ENCODE measurements at places on chromosomes 1 and 21. TPM values are rescaled to one million over a fixed set of nuclear protein-coding genes. Genes with fewer than 3 reads are reported as not detected.

The LYPD8 gene
- total RNA-seq: not detected

The C1orf210 gene
- not detected for total RNA-seq

The AXDND1 gene
- total RNA-seq: 0.64 TPM

DNA sequence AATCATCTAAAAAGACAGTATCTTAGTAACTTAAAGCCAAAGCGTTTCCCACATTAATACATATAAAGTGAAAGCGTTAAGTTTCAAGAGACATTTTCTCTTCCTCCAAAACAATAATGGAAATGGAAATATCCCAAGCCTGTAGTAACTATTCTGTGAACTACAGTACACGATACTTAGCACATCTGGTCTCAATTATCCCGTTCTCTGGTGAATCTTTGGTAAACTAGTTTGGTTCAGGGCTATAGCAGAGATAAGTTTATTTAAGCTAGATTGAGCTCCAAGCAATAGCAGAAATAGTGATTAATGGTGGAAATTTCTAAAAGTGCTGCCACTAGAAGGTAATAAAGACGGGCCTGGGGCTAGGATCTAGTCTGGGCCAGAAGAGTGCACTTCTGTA, 55.2 kb downstream of the PCNX2 start:
- no peak overlapping the region for H3K27ac ChIP-seq
- H3K4me1 ChIP-seq: no peaks in the 10 kb centered on the region
- H3K36me3 ChIP-seq: peaks cover 10% of the 10 kb centered on the region
- no peak overlapping the region for H3K4me3 ChIP-seq
- no peak for DNase-seq
- H3K27me3 ChIP-seq: no peaks in the 10 kb centered on the region

GRCh38 chr1:170660871-170661645, 2.9 kb upstream of the PRRX1 start:
- no peak overlapping the region for H3K27ac ChIP-seq
- H3K4me3 ChIP-seq: peak overlapping the region; percentile 33

DNA sequence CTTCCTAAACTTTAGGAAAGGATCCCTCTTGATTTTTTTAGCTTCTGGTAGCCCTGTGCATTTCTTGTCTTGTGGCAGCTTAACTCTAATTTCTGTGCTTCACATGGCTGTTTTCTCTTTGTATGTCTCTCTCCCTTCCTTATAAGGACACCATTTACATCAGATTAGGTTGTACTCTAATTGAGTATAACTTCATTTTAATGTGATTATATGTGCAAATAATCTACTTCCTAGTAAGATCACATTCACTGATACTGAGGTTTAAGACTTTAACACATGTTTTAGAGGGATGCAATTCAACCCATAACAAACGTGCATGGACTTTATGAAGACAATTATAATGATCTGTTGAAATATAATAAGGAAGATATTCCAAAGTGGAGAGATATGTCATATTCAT, 46.7 kb downstream of the RGS4 start:
- peaks cover 15% of the 10 kb centered on the region for H3K27me3 ChIP-seq
- no peak for DNase-seq
- no peaks in the 10 kb centered on the region for H3K4me1 ChIP-seq
- no peak overlapping the region for H3K4me3 ChIP-seq
- H3K36me3 ChIP-seq: no peaks in the 10 kb centered on the region

GRCh38 chr1:81756872-81757271, 43.9 kb upstream of the ADGRL2 start:
- DNase-seq: no peak
- H3K36me3 ChIP-seq: no peaks in the 10 kb centered on the region
- H3K27ac ChIP-seq: no peak overlapping the region

DNA sequence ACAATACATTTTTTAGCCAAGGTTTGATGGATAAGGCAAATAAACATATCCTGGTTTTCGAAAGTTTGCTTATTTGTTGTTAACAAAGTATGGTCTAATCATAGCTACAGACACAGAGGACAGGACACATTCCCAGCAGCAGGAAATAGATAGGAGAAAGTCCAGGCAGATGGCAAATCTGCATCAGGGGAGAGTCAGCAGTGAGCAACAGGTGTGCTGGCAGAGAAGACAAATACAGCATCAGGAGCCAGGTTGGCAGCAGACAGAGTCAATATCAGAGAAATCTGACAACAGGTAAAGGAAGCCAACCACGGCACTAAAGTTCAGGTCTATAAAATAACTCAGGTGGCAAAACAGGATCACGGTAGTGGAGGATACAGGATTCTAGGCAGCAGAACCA, 210.7 kb upstream of the PTBP2 start:
- H3K4me1 ChIP-seq: no peaks in the 10 kb centered on the region
- no peak for DNase-seq
- H3K4me3 ChIP-seq: no peak overlapping the region
- H3K27ac ChIP-seq: no peak overlapping the region

Data from activated naive CD8-positive, alpha-beta T cell treated with anti-CD3 and anti-CD28 coated beads for 36 hours (primary cell).